ENCODE measurements at places on chromosomes 4 and X.

- DNase-seq, result no peak
Observed at GRCh38 chrX:130645955-130646583, 244.3 kb downstream of the RBMX2 start.

- DNase-seq, result no peak
Observed at GRCh38 chr4:61541459-61541858, 341.3 kb downstream of the ADGRL3 start.

- no peak for DNase-seq
Observed at GRCh38 chr4:42655269-42655637, 1.7 kb downstream of the ATP8A1 start.

GRCh38 chr4:38560768-38561558 lies 103.0 kb upstream of the KLF3 start:
- no peak for DNase-seq

GRCh38 chr4:127410644-127411043 lies 222.1 kb upstream of the INTU start:
- DNase-seq, result no peak

DNA sequence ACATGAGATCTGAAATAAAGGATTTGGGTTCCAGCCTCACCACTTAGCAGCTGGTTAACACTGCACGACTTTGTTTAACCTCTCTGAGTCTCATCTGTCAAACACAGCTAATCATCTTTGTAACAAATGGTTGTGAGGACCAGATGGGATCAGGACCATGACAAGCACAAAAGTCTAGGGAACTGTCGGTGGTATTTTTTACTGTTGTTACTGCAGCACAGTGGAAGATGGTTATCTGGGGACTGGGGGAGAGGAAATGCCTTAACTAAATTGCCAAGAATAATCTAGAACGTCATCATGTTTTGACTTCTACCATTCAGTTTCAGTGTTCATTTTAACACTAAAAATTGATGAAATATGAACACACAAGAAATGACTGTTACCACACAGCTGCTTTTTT lies 99.5 kb downstream of the ADGRA3 start:
- peak; percentile 3 for DNase-seq

GRCh38 chr4:149121023-149121404 lies 678.8 kb upstream of the NR3C2 start:
- DNase-seq, result no peak

GRCh38 chr4:139331185-139331584 lies 28.9 kb upstream of the NDUFC1 start:
- DNase-seq, result no peak

GRCh38 chr4:45363931-45364330 lies 637.6 kb upstream of the GNPDA2 start:
- DNase-seq, result no peak

DNA sequence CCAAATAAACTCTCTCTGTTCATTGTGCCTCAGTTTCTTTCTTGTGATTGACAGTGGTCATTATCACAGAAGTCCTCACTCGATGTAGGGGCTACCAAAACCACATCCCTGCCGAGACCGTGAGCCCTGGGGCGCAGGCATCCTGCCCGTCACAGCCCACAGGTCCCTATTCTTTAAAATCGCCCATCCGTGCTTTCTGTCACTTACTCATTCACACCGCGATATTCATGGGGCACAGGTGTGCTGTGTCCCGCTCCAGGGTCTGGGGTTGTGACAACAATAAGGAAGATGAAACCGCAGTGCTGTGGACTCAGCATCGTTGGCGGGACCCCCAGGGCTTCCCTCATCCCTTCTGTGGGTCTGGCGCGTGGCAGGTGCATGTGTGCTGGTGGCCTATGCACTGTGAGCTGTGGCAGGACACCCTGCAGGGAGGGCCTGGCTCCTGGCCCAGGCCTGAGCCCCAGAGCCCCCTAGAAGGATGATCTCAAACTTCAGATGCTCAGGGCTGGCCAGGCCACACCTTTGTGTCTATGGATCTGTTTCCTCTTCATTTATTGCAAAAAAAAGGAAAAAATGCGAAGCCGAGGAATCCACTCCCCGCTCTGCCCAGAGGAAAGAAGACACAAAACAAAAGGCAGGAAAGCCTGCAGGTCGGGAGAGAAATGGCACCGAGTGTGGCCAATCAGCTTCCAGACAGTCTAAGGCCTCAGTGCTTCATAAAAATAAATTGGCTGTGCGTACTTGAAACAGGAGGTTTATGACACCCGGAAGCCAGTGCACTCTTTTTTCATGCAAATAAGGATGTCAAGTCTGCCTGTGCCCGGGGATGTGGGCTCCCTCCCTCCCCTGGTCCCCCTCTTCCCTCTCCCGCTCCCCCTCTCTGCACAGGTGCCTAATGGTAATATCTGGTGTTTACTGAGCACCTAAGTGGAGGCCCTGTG lies 109.5 kb upstream of the ADRA2C start:
- no peak for DNase-seq

DNA sequence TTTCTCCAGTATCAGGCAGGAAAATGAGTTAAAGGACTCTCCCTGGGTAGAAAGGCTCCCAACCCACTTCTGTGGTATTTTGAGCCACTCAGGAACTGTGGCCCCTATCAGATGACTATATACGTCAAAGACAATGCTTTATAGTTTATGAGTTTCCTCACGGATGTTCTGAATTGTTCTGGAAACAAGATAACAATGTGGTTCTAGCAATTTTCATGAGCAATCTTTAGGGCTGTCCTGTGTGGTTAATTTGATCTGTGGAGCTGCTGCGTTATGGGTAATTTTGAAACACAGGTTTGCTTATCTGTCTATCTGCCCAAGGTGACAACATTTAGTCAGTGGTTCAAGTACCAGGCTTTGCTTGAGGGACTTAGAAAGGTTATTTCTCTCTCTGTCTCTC lies 46.7 kb upstream of the IL2 start:
- no peak for DNase-seq

DNA sequence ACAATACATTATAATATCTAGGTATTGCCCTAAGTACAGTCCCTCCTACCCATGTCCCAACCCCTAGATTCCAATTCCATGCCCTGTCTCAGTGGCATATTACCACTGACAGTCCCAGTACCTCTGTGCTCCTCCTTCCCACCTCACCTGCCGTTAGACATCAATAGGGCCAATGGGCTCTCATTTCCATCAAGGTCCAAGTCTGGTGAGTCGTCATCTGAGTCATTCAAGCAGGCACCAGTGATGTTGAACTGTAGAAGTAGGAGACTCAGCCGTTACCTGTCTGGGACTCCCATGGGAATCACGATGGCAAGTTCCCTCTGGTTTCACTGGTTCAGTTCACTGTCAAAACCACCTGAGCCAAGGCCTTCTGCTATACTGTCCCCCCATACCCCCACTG lies 51.7 kb downstream of the PHF8 start:
- no peak for DNase-seq

GRCh38 chr4:118270492-118270891 lies 82.3 kb downstream of the PRSS12 start:
- DNase-seq, result peak; percentile 49

- DNase-seq, result no peak
Observed at GRCh38 chr4:71254451-71255012, 84.3 kb upstream of the SLC4A4 start.
